ENCODE measurements at places on chromosomes 5 and 9.

- no peak for DNase-seq
Observed at GRCh38 chr5:160197341-160198144, 31.8 kb upstream of the FABP6 start.

- peak; percentile 55 for DNase-seq
Observed at GRCh38 chr9:124894741-124895170, 32.8 kb downstream of the ARPC5L start.

DNA sequence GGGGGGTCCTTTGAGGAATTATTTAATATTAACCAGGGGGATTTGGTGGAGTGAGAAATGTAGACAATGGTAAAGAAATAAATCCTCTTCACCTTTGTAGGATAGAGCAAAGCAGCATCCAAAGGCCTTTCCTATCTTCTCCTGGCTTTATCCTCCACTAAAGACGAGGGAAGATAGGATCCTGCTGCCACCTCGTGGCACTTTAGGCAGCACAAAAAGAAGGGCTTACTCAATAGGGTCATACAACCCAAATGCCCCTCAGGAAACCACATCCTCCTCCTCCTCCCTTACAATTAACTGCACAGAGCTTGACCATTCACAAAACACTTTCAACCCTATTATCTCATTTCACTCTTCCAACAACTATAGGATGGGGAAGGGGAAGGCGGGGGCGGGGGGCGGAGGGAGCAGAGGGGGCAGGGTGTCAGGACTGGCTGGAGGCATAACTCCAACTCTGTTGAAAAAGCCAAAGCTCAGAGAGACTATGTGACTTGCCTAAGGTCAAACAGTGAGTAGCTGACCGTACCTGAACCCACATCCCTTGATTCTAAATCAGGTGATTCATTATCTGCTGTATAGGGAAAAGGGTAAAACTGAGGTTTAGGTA, 45.4 kb upstream of the MYOT start:
- DNase-seq: peak; percentile 64

DNA sequence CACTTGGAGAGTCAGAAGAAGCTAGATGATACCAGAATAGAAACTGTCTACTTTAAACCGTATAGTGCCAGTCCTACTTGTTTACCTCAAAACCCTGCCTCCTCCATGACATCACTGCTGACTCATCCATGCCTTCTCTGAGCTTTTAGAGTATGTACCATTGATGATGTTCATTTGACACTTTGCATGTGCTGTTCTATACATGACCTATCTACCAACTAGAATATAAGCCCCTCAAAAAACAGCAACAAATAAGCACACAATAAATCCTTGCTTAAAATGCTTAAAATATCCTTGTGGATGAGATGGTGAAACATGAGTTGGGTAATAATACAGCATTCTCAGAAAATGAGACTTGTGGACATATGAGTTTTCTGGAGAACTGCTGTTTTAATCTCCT, 2.6 kb downstream of the CTNNAL1 start:
- DNase-seq: no peak

DNA sequence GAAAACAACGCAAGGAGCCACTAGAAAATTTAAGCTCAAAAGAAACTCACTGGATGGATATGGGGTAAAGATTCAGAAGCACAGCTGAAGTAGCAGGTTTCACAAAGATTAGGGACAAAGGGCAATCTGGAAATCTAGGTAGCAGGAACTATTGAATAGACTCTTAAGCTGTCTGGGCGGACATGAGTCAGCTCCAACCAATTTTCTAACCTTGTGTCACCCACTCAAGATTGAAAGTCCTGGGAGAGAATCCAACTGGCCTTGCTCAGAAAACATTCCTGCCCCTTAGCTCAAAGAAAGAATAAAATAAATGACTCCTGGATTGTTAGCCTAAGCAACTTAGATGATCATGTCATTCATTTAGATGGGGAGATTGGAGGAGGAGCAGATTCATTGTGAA, 69.2 kb downstream of the STK32A start:
- DNase-seq: no peak

DNA sequence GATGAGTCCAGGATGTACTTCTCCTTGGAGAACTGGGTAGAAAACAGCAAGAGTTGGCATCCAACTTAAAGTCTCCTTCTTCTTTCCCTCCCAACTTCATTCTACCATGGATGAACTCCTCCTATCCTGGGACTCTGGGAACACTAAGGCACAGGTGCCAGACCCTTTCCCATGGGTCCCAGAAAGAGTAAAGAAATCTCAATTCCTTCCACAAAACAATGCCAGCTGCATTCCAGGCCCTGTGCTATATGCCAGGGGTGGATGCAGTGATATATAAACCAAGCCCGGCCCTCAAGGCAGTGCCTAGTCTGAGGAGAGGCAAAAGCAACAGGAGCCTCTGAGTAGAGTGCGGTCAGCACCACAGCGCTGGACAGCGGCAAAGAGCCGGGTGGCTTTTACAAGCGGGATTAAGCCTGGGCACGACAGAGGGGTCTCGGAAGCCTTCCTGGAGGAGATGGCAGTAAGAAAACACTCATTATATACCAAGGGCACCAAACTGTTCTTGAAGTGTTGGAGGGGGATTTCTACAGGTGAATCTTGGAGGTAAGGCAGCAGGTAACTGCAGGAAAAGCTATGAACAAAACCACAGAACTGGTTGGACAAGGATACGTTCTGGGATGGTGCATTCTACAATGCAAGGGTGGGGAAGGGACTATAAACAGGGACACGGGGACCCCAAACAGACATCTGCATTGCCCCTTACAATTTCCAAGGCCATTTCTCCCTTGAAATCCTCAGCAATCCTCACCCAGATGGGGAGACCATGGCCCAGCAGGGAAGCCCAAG, 16.4 kb upstream of the TOR2A start:
- no peak for DNase-seq

- no peak for DNase-seq
Observed at GRCh38 chr5:125695996-125696655, 727.1 kb upstream of the GRAMD2B start.

GRCh38 chr5:54756301-54756700, 229.1 kb downstream of the ESM1 start:
- DNase-seq: no peak

GRCh38 chr9:19493174-19493811, 84.5 kb downstream of the ACER2 start:
- peak; percentile 50 for DNase-seq

GRCh38 chr5:34721327-34721726, 65.2 kb downstream of the RAI14 start:
- DNase-seq: no peak

GRCh38 chr9:4315582-4316215, 15.8 kb upstream of the GLIS3 start:
- DNase-seq: peak; percentile 72

DNA sequence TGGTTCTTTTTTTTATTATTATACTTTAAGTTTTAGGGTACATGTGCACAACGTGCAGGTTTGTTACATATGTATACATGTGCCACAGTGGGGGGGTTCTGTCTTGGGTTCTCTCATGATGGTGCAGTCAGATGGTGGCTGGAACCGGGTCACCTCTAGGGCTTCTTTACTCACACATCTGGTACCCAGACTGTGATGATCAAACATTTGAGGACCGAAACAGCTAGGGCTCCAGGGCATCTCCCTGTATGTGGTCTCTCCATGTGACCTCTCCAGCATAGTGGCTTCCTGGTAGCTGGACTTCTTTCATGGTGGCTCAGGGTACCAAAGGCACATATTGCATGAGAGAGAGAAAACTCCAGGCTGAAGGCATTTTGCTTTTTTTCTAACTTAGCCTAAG, 9.8 kb upstream of the CRHBP start:
- DNase-seq: no peak

Data from WERI-Rb-1 (cell line).